ENCODE measurements at places on chromosomes 7 and 10.

DNA sequence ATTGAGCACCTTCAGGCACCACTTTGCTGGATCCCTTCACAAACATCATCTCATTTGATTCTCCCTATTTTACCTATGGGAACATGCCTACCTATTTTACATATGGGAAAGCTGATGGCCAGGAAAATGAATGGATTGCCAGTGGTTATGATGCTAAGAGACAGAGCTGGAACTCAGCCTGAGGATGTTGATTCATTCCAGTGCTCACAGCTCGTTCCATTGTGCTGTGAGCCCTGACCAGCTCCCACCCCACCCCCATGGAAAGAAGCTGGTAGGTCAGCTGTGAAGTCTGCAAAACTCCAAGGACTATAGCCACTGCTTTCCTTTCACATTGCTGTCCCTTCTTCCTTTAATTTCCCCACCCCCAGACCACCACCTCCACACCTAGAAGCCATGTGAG lies 9.6 kb downstream of the UBTD1 start:
- DNase-seq: no peak

- DNase-seq: no peak
Measured at GRCh38 chr10:24917493-24917892, 34.9 kb downstream of the PRTFDC1 start.

- no peak for DNase-seq
Measured at GRCh38 chr10:132870426-132870825, 71.9 kb downstream of the CFAP46 start.

DNA sequence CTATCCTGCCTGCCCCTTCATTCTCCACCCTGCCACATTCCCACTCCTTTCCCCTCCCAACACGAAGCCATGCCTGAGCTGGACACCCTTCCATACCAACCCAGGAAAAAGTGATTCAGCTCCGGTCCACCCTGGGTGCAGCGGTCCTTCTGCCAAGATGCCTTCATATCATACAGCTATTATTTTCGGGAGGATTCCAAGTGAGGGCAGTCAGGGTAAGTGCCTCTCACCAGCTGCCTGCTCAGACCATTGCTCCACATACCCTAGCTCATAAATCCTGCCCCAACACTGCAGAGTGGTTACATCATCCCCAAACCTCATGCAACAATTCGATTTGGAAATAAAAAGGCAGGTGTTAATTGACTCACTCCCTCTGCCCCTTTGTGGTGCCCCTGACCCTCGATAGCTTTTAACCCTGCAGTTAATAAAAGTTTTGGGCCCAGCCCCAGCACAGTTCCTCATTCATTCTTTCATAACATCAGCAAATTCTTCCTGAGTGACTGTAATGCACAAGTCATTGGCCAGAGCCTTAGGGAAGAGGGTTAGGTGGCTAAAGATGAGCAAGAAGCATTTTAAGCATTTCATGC lies 42.6 kb downstream of the ZNF503 start:
- no peak for DNase-seq

GRCh38 chr10:131126321-131127137 lies 185.0 kb downstream of the TCERG1L start:
- DNase-seq: no peak

GRCh38 chr7:101823596-101823995 lies 6.2 kb downstream of the CUX1 start:
- DNase-seq: no peak

GRCh38 chr10:13872411-13872810 lies 285.6 kb downstream of the PRPF18 start:
- no peak for DNase-seq

DNA sequence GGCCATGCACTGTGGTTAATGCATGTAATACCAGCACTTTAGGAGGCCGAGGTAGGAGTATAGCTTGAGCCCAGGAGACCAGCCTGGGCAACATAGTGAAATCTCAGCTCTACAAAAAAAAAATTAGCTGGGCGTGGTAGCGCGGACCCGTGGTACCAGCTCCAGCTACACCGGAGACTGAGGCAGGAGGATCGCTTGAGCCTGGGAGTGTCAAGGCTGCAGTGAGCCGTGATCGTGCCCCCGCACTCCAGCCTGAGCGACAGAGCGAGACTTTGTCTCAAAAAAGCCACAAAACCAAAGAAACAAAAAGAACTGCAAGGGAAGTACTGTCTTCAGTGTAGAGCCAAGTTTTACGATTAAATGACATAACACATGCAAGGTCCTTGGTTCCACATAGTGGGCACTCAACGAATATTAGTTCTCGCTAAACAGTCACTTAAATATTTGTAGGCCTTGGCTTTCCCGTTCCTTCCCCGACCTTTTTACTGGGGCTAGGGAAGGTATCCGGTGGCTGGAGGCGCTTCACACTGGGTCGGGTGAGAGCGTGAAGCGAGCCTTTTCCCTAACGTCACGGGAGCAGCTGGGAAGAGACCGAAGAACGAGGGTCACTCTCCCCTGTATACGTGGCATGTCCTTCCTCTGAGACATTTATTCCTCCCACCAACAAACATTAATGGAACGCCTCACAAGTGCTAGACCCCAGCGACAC lies 993 bp upstream of the SND1 start:
- no peak for DNase-seq

- DNase-seq: peak; percentile 69
Measured at GRCh38 chr7:151432658-151433521, 7.1 kb downstream of the CRYGN start.

Measured in CD4-positive, alpha-beta T cell treated with Interleukin-12 subunit alpha and Interleukin-12 subunit beta, for 1 hour (primary cell).